ENCODE measurements at places on chromosomes 5 and 9. TPM values are rescaled to one million over a fixed set of nuclear protein-coding genes. Genes with fewer than 3 reads are reported as not detected.

DNA sequence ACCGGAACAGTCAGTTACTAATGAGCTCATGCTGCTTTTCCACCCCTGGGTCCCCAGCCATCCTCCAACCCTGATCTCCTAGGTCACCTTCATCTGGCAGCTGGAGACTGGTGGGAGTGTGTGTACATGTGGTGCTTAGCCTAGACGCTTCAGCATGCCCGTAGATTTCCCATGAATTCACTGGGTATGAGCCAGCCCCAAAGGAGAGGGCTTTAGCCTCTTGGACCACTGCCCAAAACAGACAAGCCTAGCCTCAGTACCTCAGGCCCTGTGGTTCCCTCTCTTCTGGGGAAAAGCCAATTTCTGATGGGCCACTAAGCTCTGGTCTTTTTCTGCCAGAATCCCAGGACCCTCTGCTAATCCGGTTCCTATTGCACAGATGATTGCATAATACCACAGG is 48.0 kb upstream of the ASTN2 start:
- no peak overlapping the region for H3K27ac ChIP-seq
- no peaks in the 10 kb centered on the region for H3K4me1 ChIP-seq
- H3K27me3 ChIP-seq = no peaks in the 10 kb centered on the region
- DNase-seq = no peak

DNA sequence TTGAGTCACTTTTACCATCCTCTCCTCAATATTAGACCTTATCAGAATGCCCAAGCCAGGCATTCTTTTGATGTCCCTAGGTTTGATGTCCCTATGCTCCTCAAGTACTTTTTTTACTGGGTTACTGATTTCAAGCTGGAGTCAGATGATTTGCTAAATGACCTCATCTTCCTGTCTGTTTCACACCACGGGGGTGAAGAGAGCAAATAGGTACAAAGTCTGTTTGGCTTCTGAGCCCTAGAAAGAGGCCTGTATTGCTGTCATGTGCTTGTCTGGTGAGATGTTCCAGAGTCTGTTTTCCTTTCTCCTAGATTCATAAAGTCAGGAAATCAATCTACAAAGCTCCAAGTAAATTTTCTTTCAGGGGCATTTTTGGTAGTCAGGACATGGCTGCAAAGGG is 12.7 kb upstream of the DAB2 start:
- H3K27me3 ChIP-seq = no peaks in the 10 kb centered on the region
- no peaks in the 10 kb centered on the region for H3K36me3 ChIP-seq
- peaks cover 14% of the 10 kb centered on the region for H3K4me1 ChIP-seq
- peak overlapping the region; percentile 82 for H3K27ac ChIP-seq
- no peak overlapping the region for H3K4me3 ChIP-seq
- DNase-seq = peak; percentile 77

DNA sequence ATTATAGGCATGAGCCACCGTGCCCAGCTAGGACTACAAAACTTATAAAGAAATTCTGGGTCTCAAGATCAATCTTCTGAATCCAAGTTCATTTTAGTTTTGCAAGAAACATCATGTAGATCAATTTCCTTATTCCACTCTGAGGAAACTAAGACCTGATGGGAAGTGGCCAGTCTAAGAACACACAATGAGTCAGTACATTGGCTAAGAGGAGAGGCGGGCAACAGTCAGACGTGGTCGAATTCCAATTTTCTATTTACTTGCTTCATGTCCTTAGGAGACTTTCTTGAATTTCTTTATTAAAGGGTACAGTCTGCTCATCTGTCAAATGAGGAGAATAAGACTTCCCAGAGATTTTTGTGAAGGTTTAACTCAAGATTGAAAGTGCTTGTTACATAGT is 432.1 kb upstream of the BRINP1 start:
- no peak overlapping the region for H3K27ac ChIP-seq
- H3K36me3 ChIP-seq = no peaks in the 10 kb centered on the region
- H3K4me1 ChIP-seq = no peaks in the 10 kb centered on the region
- DNase-seq = no peak

DNA sequence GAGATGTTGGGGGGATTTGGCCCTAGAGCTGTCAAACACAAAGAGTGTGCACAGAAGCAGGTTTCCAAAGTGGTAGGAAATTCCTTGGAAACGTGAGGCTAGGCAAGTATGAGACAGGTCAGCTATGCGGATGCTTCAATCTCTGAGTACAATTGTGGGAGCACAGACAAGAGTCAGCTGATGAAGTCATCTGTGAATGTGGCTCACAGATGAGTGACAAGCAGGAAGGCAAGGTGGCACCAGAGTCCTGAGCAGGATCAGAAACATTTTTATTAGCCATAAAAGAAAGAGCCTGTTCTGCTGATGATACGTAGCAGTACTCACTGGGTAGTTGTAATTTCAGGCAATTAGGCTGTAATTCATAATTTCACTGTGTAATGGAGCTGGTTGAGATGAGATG is 117.0 kb downstream of the DCP2 start:
- H3K27me3 ChIP-seq = no peaks in the 10 kb centered on the region
- no peaks in the 10 kb centered on the region for H3K36me3 ChIP-seq
- H3K4me1 ChIP-seq = no peaks in the 10 kb centered on the region
- H3K27ac ChIP-seq = no peak overlapping the region
- H3K4me3 ChIP-seq = no peak overlapping the region

- no peaks in the 10 kb centered on the region for H3K27me3 ChIP-seq
- no peaks in the 10 kb centered on the region for H3K36me3 ChIP-seq
- H3K4me1 ChIP-seq = no peaks in the 10 kb centered on the region
- no peak overlapping the region for H3K4me3 ChIP-seq
Measured at GRCh38 chr5:95669540-95669939, 13.3 kb downstream of the SPATA9 start.

- DNase-seq = no peak
- H3K4me1 ChIP-seq = peaks cover 18% of the 10 kb centered on the region
- no peaks in the 10 kb centered on the region for H3K27me3 ChIP-seq
- H3K36me3 ChIP-seq = no peaks in the 10 kb centered on the region
Measured at GRCh38 chr5:31965227-31965626, 208.9 kb downstream of the GOLPH3 start.

DNA sequence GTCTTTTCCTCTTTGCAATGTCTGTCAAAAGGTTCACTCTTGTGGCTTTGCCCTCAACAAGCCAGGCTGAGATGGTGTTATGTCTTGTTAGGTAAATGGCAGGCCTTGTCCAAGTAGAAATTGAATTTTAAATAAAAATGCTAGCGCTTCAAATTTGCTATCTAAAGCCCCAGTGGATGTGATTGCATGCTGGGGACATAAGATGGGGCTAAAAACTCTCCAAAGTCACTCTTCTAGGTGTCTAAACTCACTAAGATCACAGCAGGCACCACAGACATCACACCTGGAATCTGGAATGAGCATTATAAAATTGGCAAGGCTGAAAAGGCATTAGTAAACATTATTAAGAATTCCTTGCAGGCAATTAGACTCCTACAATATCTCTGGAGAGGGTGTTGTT is 262.7 kb upstream of the CLINT1 start:
- no peaks in the 10 kb centered on the region for H3K27me3 ChIP-seq
- DNase-seq = no peak
- H3K4me1 ChIP-seq = peaks cover 7% of the 10 kb centered on the region
- H3K4me3 ChIP-seq = no peak overlapping the region
- H3K36me3 ChIP-seq = no peaks in the 10 kb centered on the region
- no peak overlapping the region for H3K27ac ChIP-seq

- H3K27me3 ChIP-seq = no peaks in the 10 kb centered on the region
- no peak overlapping the region for H3K27ac ChIP-seq
- no peaks in the 10 kb centered on the region for H3K4me1 ChIP-seq
Measured at GRCh38 chr5:168420461-168420860, 65.8 kb upstream of the RARS1 start.

DNA sequence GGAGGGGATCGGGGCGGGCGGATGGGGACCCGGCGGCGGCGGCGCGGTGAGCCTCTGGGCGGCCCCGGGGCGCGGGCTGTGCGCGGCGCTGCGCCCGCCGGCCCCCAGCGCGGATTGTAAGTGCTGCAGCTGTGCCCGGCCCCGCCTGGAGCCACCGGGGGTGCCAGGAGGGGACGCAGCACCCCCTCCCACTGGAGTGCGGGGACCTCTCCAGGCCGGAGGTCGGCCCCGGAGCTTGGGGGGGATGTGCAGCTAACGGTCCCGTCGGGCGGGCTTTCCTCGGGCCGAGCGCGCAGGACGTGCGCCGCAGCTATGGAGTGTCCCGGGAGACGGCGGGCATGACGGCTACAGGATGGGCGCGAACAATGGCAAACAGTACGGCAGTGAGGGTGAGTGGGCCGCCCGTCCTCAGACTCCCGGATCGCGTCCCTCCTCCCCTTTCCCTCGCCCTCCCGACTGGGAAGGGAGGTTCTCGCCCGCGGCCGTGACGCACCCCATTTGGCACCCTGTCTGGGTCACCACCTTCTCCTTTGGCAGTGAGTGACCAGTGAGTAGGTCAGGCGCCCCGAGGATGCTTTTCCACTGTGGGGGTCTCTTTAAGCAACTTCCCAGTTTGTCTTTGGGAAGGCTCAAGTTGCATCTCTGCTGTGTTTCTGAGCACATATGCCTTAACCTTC is 483 bp downstream of the FBXL7 start:
- H3K4me3 ChIP-seq = peak overlapping the region; percentile 88
- peaks cover 41% of the 10 kb centered on the region for H3K27me3 ChIP-seq
- H3K27ac ChIP-seq = peak overlapping the region; percentile 91
- peak; percentile 40 for DNase-seq
- H3K36me3 ChIP-seq = no peaks in the 10 kb centered on the region
- peaks cover 10% of the 10 kb centered on the region for H3K4me1 ChIP-seq

GRCh38 chr5:2193542-2194235 is 311.0 kb upstream of the IRX4 start:
- H3K36me3 ChIP-seq = no peaks in the 10 kb centered on the region
- no peak overlapping the region for H3K4me3 ChIP-seq
- no peak for DNase-seq
- H3K27ac ChIP-seq = no peak overlapping the region
- no peaks in the 10 kb centered on the region for H3K27me3 ChIP-seq

DNA sequence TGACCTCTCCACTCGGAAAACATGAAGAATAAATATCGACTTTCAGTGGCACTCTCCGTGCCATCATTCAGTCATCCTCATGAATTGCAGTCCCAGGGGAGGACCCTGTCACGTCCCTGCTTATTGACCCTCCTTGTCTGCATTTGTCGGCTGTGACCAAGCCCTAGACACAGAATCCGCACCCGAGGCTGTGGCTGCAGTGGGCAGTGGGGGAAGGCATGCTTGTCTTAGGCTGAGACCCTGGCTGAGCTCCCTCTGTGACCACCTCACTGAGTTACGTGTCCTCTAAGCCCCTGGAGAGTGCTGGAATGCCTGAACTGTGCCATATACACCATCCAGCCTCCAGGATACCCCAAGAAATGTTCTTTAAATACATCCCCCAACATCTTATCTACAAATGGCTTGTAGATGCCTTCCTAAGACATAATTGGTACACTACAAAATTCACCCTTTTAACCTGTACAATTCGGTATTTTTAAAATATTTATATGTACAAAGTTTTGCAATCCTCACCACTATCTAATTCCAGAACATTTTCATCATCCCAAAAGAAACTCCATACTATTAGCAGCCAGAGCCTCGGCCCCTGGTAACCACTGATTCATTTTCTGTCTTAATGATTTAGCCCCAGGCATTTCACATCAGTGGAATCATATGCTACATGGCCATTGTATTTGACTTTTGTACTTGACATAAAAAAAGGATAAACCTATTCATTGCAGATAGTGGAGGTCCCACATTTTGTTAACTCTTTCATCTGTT is 80.8 kb upstream of the ICE1 start:
- H3K27me3 ChIP-seq = no peaks in the 10 kb centered on the region
- H3K36me3 ChIP-seq = no peaks in the 10 kb centered on the region
- H3K27ac ChIP-seq = peak overlapping the region; percentile 10
- DNase-seq = no peak

DNA sequence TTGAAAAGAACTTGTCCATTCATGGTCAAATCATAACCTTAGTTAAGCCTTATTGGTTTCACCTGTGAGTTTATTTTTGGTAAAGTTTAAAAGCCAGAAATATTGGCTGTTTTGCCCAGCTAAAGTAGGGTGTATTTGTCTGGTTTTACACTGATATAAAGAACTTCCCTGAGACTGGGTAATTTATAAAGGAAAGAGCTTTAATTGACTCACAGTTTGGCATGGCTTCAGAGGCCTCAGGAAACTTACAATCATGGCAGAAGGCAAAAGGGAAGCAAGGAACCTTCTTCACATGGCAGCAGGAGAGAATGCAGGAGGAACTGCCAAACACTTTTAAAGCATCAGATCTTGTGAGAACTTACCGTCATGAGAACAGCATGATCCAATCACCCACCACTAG is 55.3 kb downstream of the JAKMIP2 start:
- H3K27ac ChIP-seq = no peak overlapping the region
- DNase-seq = no peak
- H3K36me3 ChIP-seq = no peaks in the 10 kb centered on the region
- H3K4me3 ChIP-seq = no peak overlapping the region

DNA sequence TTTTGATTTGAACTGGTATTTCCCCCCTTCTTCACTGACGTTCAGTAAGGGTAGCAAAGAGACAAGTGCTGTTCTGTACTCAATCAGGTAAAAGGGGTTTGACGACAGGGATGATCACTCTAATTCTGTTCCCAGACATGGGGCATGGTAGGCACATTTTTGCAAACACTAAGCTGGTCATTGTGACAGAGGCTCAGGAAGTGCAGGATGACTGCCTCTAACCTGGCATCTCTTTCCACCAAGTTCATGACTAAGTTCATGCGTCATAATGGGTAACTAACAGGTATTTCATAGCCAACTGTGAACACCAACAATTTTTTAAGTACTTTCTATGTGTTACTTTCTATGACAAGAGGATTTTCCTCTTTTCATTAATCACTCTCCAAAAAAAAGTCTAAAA is 166.5 kb downstream of the MAPKAP1 start:
- no peak overlapping the region for H3K4me3 ChIP-seq
- H3K36me3 ChIP-seq = no peaks in the 10 kb centered on the region
- H3K27me3 ChIP-seq = no peaks in the 10 kb centered on the region
- DNase-seq = no peak
- H3K4me1 ChIP-seq = peaks cover 10% of the 10 kb centered on the region

- H3K27ac ChIP-seq = no peak overlapping the region
- H3K4me3 ChIP-seq = no peak overlapping the region
- H3K36me3 ChIP-seq = no peaks in the 10 kb centered on the region
- H3K4me1 ChIP-seq = peaks cover 5% of the 10 kb centered on the region
- no peak for DNase-seq
Measured at GRCh38 chr9:36576866-36577265, 4.2 kb downstream of the MELK start.

GRCh38 chr9:125785248-125785751 is 38.1 kb downstream of the PBX3 start:
- no peak overlapping the region for H3K4me3 ChIP-seq
- no peaks in the 10 kb centered on the region for H3K36me3 ChIP-seq
- H3K4me1 ChIP-seq = no peaks in the 10 kb centered on the region
- H3K27ac ChIP-seq = no peak overlapping the region

The TMEFF1 gene
- total RNA-seq = 13.7 TPM

The ZNG1E gene
- total RNA-seq = 71.8 TPM

The SLC45A2 gene
- total RNA-seq = 1.4 TPM

The ANKH gene
- 23.6 TPM for total RNA-seq

The CCNJL gene
- 6.6 TPM for total RNA-seq

The DDX4 gene
- total RNA-seq = not detected

All from hepatocyte (in vitro differentiated cells).